ENCODE measurements at places on chromosomes 16 and 17. TPM values are rescaled to one million over a fixed set of nuclear protein-coding genes. Genes with fewer than 3 reads are reported as not detected.

- no peak for DNase-seq
These were observed 474.6 kb downstream of the PMP22 start for GRCh38 chr17:14790521-14790920.

DNA sequence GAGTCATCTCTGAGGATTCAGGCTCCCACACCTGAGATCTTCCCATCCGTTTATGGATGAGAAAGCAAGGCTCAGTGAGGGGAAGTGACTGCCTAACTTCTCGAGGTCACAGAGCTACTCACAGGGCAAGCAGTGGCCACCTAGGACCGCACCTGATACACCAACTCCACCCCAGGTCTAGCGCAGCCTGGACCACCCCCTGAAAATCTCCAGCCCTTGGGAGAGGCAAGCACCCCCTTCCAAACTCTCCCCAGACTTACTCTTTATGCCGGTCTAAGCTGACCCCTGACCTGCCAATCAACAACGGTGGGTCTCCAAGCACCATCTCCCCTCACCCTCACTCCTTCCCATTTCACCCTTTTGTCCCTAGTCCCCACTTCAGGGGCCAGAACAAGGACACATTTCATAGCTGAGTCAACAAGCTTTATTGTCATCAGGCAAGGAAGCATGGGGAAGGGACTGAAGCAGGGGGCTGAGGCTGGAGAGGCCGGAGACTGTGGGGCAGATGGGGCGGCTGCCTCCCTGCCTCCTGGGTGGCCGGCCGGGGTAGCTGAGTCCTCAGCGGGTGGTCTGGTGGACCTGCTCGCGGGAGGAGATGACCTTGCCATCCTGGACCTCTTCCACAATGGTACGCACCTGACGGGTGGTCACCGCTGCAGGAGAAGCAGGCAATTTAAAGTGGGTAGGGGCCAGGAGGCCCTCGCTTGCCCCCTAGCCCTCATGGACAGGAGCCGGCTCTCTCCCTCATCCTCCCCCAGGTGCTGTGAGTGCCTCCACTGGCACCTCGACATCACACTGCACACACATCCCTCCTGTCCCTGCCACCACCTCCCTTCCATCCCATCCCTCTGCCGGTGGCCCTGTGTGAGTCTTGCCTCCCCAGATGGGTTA, 5.1 kb downstream of the KRT17 start:
- DNase-seq, result no peak

GRCh38 chr16:86252596-86252995, 257.7 kb upstream of the FOXF1 start:
- DNase-seq, result no peak

The ZFHX3 gene
- total RNA-seq, result 2.3 TPM

GRCh38 chr16:50550035-50550434, 1.8 kb downstream of the NKD1 start:
- DNase-seq, result no peak

GRCh38 chr17:7852919-7853690, 1.8 kb upstream of the TMEM88 start:
- DNase-seq, result no peak

The KCNH4 gene
- total RNA-seq, result 0.31 TPM

- DNase-seq, result no peak
These were observed 85.4 kb downstream of the TBC1D16 start for GRCh38 chr17:79950306-79950705.

GRCh38 chr17:10799407-10799806, 4.5 kb downstream of the TMEM238L start:
- no peak for DNase-seq

DNA sequence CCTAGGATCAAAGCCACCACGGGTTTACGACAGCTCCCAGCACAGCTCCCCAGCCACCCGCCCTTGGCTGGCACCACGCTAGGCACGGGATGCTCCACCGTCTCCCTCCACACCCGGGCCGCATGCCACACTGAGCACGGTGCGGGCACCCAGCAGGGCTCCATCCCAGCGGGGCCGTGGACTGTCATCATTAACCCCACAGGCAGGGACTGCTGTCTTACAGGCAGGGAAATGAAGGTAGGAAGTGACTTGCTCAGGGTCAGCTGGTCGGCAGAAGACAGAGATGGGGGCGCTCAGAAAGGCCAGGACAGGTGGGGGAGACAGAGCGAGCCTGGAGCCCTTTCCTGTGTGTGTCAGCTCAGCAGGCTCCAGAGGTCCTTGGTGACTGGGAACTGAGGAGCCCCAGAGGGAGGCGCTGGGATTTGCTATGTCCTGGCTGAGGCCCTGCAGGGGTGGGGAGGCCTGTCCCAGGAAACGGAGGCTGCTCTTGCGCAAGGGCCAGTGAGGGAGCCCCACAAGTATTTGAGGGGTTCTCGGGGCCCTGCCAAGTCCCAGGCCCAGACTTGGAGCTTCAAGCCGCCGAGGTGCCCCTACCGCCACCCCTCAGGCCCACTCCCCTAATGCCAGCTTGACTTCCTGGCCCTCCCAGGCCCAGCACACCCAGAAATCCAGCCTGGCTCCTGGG, 3.2 kb downstream of the UBALD1 start:
- DNase-seq, result no peak

DNA sequence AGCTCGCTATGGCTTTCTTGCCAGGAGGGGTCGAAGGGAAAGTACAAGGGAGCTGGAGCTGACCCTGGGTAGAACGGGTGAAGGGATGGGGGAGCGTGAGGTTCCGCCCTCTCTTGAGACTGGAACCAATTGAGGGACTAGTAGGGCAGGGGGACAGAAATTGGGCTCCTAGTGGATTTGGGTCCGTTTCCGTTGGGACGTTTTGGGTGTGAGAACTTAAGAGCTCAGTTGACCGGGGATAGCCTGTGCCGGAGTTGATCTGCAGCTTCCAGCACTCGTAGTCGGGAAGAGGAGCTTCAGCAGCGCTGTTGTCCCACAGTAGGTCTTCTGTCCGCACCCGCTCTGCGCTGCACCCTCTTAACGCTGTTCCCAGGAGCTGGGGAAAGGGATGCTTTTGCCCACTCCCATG, 481 bp downstream of the CNTROB start:
- no peak for DNase-seq

The FLII gene
- total RNA-seq, result 49.6 TPM

DNA sequence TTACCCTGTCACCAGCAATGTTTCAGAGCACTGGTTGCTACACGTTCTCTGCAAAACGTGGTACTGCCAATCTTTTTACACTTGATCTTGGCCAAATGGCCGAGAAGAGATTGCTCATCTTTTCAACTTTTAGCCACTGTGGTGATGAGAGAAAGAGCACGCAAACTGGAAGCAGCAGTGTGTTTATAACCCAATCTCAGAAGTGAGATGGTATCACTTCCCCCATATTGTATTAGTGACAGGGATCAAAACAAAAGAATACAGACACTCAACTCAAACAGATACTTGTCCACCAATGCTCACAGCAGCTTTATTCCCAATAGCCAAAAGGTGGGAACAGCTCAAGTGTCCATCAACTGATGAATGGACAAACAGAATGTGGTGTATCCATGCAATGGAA, 72.1 kb upstream of the FA2H start:
- DNase-seq, result no peak
